ENCODE measurements at places on chromosomes 2 and 18.

GRCh38 chr2:160575368-160575767 lies 81.8 kb upstream of the RBMS1 start:
- DNase-seq: no peak

GRCh38 chr18:58097121-58097906 lies 53.3 kb downstream of the NEDD4L start:
- DNase-seq: no peak

DNA sequence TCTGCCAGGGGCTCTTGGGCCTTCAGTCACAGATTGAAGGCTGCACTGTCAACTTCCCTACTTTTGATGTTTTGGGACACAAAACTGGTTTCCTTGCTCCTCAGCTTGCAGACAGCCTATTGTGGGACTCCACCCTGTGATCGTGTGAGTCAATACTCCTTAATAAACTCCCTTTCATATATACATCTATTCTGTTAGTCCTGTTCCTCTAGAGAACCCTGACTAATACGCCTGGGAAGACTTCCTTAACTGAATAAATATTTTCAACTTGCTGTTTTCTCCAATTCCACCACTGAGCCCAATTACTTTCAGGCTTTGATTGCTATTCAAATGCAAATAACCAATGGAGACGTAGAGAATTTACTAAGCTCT lies 61.4 kb upstream of the CCDC195 start:
- no peak for DNase-seq

DNA sequence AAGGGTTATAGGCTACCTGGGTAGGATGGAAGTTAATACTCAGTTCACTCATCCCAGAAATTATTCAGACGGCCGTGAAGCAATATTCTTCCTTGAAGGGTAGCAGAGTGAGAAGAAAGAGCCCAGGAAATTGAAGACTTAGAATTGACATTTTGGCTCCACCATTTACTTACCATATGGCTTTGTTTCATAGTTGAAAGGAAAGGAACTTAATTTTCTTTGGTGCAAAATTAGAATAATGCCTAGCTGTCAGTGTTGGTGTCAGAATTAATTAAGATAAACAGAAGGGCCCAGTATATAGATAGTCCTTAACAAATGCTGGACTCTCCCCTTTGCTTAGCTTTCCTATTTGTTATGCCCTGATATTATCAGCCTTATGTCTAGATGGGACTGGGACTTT lies 263.2 kb downstream of the KCNJ3 start:
- DNase-seq: no peak

DNA sequence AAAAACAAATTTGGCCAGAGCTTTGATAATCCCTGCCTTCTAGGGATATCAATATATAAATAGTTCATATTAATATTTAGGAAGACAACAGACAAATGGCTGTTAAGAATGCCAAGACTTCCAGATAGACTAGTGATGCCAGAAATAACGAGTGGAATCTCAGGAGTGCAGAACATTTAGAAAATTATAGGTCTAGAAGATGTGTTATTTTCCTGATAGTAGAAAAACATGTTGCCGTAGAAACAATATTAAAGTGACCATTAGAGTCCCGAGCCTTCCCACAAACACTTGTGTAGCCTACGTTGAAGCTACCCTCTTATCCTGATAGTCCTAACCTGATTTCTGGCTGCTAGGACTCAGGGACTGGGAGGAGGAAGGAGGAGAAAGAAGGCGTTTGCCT lies 54.3 kb upstream of the ITGA6 start:
- DNase-seq: no peak

DNA sequence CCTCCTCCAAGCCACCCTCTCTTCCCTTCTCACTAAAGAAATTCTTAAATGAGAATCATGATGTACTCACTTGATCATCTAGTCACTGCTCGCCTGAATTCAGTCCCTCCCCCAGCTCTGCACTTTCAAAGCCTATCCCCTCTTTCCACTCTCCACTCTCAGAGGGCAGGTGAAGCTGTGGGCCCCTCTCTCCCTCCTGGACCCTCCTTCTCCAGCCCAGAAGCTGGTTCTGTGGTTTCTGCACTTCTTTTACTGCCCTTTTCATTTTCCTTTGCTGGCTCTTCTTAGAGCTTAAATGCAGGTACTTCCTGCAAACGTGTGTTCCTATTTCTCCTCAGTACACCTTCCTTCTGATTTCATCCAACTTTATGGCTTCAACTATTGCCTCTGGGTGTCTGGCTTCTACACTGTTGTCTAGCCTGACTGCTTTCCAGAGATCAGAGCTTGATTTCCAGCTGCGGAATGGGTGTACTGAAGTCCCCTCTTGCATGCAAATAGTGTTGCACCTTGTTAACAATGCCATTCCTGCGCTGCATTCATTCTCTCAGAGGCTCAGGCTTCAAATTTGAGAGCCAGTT lies 15.3 kb upstream of the TXNDC2 start:
- no peak for DNase-seq

GRCh38 chr2:76039505-76039904 lies 328.8 kb upstream of the GCFC2 start:
- no peak for DNase-seq

- DNase-seq: no peak
These were observed 20.5 kb downstream of the ADAM17 start for GRCh38 chr2:9535177-9535576.

GRCh38 chr2:41170589-41170988 lies 718.7 kb upstream of the SLC8A1 start:
- no peak for DNase-seq

- no peak for DNase-seq
These were observed 100.9 kb downstream of the BAZ2B start for GRCh38 chr2:159515441-159515840.

DNA sequence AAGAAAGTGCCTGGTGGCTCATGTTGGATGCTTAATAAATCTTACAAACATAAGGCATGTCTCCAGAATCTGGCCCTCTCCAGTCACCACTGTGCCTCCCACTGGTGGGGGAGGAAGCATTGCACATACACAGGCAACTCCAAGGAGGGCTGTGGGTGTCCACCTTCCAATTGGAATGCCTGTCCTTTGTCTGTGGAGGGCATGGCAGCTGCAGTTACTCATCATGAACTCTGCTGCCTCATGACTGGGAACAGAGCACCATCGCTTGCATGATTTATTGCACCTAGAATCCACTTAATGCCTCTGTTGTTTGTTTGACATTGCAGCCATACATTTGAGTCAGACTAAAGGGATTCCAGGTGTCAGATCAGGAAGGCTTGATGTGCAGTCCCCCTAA lies 278.9 kb downstream of the PRKCE start:
- no peak for DNase-seq

- DNase-seq: no peak
These were observed 60.4 kb downstream of the PDCL3 start for GRCh38 chr2:100623033-100623715.

- DNase-seq: no peak
These were observed 13.3 kb downstream of the LYG2 start for GRCh38 chr2:99242151-99242550.

DNA sequence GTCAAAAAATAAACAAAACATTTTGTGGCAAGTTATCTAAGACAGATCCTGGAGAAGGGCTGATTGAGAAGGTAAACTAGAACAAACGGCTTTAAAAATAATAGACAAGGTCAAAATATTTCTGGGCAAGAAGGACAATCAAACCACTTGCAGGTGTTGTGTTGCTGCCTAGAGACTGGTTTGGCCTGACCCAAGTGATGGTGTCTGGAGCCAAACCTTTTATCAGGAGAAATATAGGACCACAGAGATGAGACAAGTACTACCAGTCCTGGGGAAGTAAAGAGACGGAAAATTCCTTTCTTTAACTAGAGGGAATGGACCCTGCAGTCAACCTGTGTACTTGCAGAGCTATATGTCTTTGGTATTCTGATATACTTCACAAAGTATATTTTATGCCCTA lies 44.2 kb downstream of the PLCL1 start:
- DNase-seq: no peak

DNA sequence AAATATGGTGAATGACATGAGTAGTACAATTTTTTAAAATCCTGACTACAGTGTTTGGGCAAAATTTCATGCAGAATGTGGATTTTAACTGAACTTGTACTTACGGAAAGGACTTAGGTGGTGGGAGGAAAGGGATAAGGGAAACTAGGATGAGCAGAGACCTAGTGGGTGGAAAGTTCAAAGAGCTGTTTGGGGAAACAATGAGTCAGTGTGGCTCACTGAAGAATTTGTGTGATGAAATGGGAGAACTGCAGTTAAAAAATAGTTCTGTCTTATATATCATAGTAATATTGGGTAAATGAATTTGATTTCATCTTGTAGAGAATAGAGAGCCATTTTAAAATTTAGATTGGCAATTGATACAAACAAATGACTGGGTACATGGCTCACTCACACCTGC lies 220.1 kb upstream of the CTAGE1 start:
- DNase-seq: no peak

DNA sequence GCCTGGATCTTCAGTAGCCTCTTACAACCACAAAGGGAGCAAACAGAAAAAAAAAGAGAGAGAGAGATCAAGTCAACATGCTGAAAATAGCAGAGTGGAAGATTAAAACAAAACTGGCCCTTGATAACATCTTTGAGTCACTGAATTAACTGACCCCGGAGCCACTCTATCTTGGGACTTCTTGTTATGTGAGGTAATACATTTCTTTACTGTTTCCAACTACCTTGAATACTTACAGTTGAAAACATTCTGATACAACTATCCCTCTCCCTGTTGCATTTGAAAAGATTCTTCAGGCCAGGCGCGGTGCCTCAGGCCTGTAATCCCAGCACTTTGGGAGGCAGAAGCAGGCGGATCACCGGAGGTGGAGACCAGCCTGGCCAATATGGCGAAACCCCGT lies 208.1 kb downstream of the MEMO1 start:
- no peak for DNase-seq

- DNase-seq: no peak
These were observed 279.8 kb downstream of the CELF4 start for GRCh38 chr18:37285825-37286224.

GRCh38 chr18:35743916-35744315 lies 162.4 kb downstream of the GALNT1 start:
- no peak for DNase-seq

GRCh38 chr18:73614812-73615211 lies 532.8 kb downstream of the FBXO15 start:
- no peak for DNase-seq

DNA sequence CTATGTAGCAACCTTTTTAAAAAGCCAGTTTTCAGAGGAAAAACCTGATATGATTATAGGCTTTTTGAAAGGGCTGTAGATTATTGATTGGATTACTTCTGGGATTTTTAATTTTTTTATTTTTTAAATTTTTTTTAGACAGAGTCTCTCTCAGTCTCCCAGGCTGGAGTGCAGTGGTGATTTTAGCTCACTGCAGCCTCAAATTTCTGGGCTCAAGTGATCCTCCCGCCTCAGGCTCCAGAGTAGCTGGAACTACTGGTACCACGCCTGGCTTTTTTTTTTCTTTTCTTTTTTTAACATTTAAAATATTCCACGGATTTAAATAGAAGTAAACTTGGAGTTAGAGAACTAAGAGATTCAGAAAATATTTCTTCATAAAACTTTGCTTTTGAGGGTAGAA lies 1.2 kb downstream of the MRPL19 start:
- DNase-seq: no peak

DNA sequence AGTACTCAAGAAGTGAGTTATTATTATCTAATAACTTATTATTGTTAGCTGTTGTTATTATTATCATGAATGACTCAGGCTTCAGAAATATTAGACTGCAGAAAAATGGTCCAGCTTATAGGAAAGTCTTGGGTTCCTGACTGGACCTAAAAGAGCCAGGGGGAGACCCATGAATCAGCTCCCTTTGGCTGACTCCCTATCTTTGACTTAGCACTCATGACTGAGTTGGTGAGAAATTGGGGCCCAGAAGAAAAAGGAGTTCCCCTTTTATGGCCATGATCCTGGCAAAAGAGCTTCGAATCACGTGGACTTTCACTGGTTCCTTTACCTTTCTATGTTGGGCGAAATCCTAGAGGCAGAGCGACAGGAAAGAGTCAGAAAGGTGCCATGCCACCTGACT lies 145.8 kb downstream of the MYO3B start:
- DNase-seq: no peak

DNA sequence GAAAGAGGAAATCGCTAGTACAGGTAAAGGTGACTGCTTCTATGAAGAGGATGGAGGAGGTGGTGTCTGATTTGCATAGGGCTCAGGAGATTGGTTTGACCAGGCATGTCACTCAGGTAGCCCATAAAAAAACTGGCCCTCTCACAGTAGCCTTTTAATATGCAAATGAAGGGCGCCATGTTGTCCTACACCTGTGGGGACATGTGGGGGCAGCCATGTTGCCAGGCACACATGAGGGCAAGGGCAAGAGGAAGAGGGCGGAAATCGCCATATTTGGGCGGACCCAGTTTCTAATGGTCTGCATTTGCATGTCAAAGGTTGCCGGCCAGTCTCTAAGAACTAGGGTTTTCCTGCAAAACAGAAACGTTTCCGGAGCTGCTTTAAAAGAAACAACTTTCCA lies 1330.6 kb downstream of the DSC3 start:
- DNase-seq: no peak

DNA sequence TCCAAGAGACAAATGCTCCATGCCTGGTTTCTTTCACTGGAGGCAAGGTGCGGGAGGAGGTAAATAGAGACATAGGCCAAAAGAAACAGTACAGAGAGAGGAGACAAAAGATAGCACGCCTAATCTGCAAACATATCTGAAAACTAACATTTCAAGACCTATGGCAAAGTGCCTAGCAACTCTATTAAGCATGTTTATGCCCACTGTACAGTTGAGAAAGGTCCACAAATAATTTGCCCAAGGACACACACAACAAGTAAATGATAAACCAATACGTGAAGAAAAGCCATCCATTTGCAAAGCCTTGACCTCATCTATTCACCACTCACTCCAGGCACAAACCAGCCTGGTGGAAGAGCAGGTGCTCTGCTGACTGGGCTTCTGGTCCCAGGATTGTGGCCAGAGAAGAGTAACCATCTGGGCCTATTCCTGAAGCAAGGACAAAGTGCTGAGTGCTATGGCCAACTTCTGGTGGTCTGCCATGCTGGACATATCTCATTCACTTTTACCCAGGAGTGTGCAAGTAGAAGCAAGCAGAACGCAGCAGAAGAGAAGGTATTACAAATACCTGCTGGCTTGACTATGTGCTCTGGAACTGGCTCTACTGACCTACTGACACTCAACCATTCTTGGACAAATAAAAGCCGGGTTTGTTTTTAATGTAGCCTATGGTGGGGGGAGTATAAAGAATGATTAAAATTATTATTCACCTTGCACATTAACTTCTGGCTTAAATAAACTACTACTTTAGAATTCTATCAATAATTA lies 25.3 kb downstream of the TMEM131 start:
- DNase-seq: no peak

DNA sequence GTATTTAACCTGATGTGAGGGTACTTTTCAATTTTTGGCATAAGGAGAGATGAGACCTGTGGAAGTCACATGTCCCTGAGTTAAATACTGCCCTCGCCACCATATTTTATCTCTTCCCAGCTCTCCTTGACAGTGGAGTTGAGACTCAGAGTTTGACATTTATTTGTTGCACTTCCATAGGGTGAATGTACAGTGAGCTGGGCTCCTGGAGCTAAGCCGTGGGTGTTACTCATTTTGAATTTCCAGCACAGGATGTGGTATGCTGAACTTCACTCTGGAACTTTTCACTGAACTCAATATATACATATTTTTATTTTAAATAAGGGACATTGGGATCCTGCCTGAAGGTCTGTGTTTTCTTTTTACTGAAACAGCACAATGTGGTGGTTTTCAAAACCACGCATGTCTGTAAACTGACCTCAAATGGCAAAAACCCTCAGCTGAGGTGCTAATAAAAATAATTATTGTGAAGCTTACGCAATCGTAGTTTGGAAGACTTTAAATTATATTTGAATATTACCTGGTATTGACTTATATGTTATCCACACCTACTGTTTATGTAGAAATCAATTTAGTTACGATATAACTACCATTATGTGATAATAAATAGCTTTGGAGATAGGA lies 12.1 kb downstream of the RNF144A start:
- DNase-seq: no peak

GRCh38 chr2:191083540-191083939 lies 67.3 kb downstream of the STAT4 start:
- no peak for DNase-seq

All from stimulated activated CD8-positive, alpha-beta memory T cell treated with anti-CD3 and anti-CD28 coated beads, Interleukin-7, amount 100 ng/mL, for 1 hour (primary cell).